ENCODE measurements at places on chromosomes 7 and 10. TPM values are rescaled to one million over a fixed set of nuclear protein-coding genes. Genes with fewer than 3 reads are reported as not detected.

DNA sequence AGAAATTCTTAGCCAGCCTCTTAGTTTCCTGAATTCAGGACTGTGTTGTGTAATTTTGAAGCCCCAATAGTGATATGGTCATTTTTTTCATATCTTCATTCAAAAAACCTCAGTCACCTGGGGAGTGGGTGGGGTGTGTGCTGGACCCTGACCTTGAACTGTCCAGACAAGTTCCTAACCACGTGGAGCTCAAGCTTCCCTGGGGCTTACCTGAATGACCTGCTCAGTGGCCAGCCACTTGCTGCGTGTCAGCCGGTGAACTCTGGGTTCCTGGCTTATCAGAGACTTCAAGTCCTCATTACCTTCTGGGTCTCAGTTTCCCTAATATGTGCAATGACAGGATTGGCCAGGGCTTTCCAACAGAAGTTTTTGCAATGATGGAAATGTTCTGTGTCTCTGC is 27.1 kb downstream of the MGMT start:
- DNase-seq, result no peak
- H3K27ac ChIP-seq, result no peak overlapping the region
- peaks cover 8% of the 10 kb centered on the region for H3K4me1 ChIP-seq
- H3K27me3 ChIP-seq, result peaks cover 1% of the 10 kb centered on the region
- peaks cover 26% of the 10 kb centered on the region for H3K36me3 ChIP-seq
- H3K4me3 ChIP-seq, result no peak overlapping the region

- 0 out of 2 replicates have a peak, but pooled peaks cover 4% of the 10 kb centered on the region for H3K36me3 ChIP-seq
- no peak overlapping the region for H3K27ac ChIP-seq
- DNase-seq, result no peak
- peaks cover 33% of the 10 kb centered on the region for H3K4me1 ChIP-seq
Measured at GRCh38 chr7:74583630-74584029, 73.9 kb upstream of the GTF2I start.

Gene CPA2
- not detected for total RNA-seq

Gene PAX4
- total RNA-seq, result not detected

Gene CREB3L2
- 115 TPM for total RNA-seq

All from HFFc6 (cell line).